ENCODE measurements at places on chromosomes 12 and 14. TPM values are rescaled to one million over a fixed set of nuclear protein-coding genes. Genes with fewer than 3 reads are reported as not detected.
A peak's percentile ranks its signal among the peaks of the same experiment; 100 is the strongest.

DPPA3 gene
- total RNA-seq, result not detected

GUCY2C gene
- total RNA-seq, result 0.14 TPM

ASPG gene
- 0.35 TPM for total RNA-seq

P2RX2 gene
- not detected for total RNA-seq

ANHX gene
- not detected for total RNA-seq

CATSPERB gene
- total RNA-seq, result 35.1 TPM

MYF6 gene
- not detected for total RNA-seq

- DNase-seq, result no peak
- peak overlapping the region; percentile 92 for H3K4me3 ChIP-seq
- no peaks in the 10 kb centered on the region for H3K27me3 ChIP-seq
- peaks cover 9% of the 10 kb centered on the region for H3K4me1 ChIP-seq
Measured at GRCh38 chr12:24902511-24903328, 46.2 kb downstream of the BCAT1 start.

DNA sequence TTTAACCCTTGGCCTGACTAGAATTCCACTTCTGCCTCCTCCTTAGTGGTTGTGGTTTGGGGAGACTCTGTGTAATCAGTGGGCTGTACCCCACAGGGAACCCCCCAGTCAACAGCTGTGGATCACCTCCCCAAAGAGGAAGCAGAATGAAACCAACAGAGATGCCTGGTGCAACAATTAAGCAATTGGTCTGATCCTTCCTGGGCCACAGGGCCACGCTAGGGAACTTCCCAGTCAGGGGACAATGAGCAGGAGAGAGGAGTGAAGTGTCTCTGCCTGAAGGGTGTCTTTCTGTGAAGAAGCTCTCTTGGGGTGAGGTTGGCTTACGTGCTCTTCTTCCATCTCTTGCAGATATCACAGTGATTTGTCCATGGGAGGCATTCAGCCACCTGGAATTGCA lies 8.2 kb downstream of the PDE6H start:
- H3K27me3 ChIP-seq, result no peaks in the 10 kb centered on the region
- no peak for DNase-seq
- H3K4me1 ChIP-seq, result no peaks in the 10 kb centered on the region
- no peak overlapping the region for H3K27ac ChIP-seq

- DNase-seq, result no peak
- no peak overlapping the region for H3K27ac ChIP-seq
- H3K4me3 ChIP-seq, result no peak overlapping the region
- no peaks in the 10 kb centered on the region for H3K27me3 ChIP-seq
Measured at GRCh38 chr12:113912760-113913329, 53.3 kb downstream of the RBM19 start.

DNA sequence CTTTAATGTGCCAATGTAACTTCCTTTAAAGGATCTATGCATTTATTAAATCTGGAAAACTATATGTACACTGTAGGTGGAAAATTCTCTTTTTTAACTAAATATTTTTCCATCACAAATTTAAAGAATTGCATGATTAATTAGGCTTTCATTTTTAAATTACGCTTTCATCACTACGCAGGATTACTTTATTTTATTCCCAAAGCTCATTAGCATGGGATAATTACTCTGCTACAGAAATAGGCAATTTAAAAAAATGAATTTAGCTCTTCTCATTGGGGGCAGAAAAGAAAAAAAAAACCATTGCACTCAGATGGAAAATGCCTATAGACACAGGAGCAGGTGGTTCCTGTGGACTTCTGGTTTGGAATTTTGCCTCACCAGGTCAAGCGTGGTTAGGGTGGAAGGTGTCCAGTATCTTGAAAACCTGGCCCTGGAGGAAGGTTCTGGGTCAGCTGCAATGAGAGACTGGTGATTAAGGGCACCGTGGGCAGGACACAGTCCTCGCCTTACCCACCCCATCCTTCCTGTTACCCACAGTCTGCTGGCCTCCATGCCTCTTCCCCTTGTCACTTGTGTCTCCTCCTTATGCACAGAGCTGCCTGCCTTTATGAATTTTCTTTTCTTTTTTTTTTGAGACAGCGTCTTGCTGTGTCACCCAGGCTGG lies 17.3 kb upstream of the RIN3 start:
- no peak overlapping the region for H3K27ac ChIP-seq
- H3K27me3 ChIP-seq, result no peaks in the 10 kb centered on the region
- no peak overlapping the region for H3K4me3 ChIP-seq
- no peaks in the 10 kb centered on the region for H3K4me1 ChIP-seq
- no peak for DNase-seq

GRCh38 chr14:78683206-78683605 lies 513.0 kb downstream of the NRXN3 start:
- no peak overlapping the region for H3K27ac ChIP-seq
- no peaks in the 10 kb centered on the region for H3K27me3 ChIP-seq
- H3K4me1 ChIP-seq, result no peaks in the 10 kb centered on the region
- DNase-seq, result no peak

- DNase-seq, result no peak
- no peak overlapping the region for H3K4me3 ChIP-seq
- H3K27me3 ChIP-seq, result no peaks in the 10 kb centered on the region
- no peak overlapping the region for H3K27ac ChIP-seq
- H3K36me3 ChIP-seq, result no peaks in the 10 kb centered on the region
Measured at GRCh38 chr14:91279354-91279753, 34.9 kb upstream of the GPR68 start.

DNA sequence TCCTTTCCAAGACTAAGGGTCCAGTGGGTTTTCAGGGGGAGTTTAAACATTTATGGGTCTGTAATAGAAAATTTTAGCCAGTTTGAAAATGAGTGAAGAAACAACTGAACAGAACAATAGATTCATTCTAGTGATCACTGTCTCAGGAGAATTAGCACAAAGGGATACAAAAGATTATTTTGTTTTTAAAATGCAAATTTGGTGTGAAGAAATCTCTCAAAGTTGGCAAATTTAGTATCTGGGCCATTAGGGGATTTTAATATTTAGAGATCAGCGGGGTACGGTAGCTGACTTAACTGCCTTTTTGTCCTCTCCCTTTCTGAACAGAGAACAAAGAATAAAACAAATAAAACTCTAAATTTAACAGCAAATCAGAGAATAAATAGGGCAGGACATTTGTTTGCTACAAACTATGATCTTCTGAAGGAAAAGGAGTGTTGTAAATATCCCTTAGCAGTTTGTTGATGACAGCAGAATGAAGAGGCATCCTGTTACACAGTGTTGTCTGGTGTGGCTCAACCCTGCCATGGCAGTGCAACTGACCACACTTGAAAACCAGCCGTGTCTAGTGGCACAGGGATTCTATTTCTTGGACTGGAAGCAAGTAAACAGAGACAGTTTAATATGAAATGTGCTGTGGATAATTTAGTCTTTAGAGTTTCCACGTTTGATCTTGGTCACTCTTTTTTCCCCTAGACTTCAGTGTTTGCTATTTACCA lies 46.3 kb upstream of the LRTM2 start:
- H3K27me3 ChIP-seq, result no peaks in the 10 kb centered on the region
- no peak overlapping the region for H3K4me3 ChIP-seq
- H3K4me1 ChIP-seq, result no peaks in the 10 kb centered on the region
- no peaks in the 10 kb centered on the region for H3K36me3 ChIP-seq
- H3K27ac ChIP-seq, result no peak overlapping the region
- DNase-seq, result no peak

GRCh38 chr12:49949866-49950265 lies 671 bp upstream of the AQP2 start:
- H3K36me3 ChIP-seq, result no peaks in the 10 kb centered on the region
- no peak for DNase-seq
- H3K27me3 ChIP-seq, result no peaks in the 10 kb centered on the region
- no peak overlapping the region for H3K27ac ChIP-seq
- no peaks in the 10 kb centered on the region for H3K4me1 ChIP-seq
